ENCODE measurements at places on chromosomes 6 and 20.

GRCh38 chr6:25477006-25477590 is 174.9 kb upstream of the SCGN start:
- DNase-seq, result no peak

DNA sequence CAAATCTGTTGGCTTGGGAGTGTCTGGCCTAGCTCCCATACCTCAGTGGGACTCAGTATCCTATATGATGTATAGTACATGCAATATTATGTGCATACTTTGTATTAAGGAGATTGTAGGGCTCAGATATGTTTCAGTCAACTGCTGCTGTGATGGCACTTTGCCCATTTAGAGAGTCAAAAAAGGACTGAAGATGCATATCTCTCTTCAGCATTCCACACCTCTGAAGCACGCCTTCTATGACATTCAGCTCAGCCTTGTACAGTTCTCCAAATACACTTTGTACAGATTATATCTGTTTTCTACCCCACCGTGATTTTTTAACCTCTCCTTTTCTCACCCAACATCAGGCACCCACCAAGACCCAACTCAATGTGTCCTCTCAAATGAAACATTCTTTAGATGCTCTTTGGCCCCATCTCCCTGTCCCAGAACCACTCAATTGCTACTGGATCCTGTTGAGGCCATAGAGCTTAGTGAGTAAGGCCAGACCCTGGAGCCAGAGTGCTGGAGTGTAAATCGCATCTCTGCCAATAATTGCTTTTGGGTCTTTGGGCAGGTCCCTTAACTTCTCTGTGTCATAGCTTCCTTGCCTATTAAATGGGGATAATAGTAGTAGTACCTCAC is 15.6 kb downstream of the ENPP1 start:
- no peak for DNase-seq

DNA sequence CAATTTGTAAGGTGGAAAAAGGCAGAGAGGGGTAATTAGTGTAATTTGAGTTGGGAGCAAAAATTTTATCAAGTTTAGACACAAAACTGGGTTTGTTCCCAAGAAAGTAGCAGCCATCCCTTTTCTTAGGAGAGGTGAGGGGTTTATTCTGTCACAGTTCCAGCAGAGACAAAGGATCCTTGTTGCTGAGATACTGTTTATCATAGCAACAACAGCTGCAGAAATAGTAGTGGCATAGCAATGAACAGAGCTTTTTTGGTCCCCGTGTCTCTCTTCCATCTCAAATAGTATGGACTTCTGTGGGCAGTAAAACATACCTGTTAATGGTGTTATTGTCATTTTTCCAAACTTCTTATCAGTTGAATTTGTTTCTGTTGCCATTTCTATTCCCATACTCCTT is 23.9 kb downstream of the ZKSCAN8 start:
- no peak for DNase-seq

- DNase-seq, result no peak
These were observed 398 bp upstream of the SPATS1 start for GRCh38 chr6:44342052-44342451.

DNA sequence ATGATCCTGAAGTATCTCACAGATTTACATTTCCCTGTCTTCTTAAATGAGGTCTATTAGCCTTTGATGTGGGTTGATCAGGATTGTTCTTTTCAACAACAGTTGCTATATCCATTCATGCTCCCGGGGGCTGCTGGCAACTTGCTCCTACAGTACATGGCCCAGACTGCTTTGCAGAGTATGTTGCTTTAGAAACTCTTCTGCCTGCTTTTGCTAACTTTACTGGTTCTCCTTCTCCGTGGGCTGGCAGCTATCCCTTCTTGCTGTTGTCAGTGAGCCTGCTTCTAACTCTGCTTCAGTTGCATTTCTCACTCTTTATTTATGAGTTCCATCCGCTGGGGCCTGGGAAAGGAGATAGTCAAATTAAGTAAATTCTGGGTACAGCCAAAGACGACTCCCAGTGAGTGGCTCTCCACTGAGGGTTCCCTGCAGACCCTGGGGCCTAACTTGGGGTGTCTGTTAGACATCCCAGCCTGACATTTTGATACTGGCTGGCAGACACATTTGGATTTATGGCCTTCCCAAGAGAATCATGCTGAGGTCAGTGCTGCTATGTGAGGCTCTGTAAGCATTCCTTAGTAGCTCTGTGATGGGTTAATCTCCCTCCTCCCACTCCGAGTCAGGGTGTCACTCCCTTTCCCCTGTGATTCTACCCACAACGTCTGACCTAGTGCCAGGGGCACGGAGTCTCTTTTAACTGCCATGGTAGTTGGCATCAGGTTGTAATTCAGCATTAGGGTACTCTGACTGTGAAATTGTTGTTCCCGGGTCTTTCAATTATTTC is 73.6 kb downstream of the SLX4IP start:
- no peak for DNase-seq

DNA sequence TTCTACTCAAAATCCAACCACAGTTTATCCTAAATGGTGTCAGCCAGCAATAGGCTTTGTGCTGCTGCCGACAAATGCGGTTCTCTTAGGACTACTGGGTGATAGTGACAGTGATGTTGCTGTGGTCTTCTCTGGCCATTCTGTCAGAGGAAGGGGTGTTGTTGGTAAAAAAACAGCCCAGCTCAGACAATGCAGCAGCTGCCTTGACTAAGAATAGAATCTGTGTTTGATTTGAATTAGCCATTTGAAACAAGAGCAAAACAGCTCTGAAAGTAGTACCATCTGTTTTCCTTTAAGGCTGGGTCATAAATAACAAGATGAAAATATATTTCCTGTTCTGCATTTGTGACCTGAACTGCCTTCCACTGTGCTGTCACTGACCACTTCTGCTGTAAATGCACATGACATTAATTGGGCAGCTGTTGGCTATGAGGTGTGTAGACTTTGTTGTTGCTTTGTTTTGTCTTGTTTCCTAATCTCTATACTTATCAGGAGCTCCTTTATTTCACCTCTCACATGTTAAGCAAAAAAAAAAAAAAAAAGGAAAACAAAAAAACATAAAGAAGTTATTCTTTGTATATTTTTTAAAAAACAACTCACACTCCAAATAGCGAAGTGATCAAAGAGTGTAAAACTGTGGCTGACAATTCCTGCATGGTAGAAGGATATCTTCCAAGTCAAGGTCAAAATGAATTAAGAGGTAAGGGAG is 497.8 kb upstream of the ARID1B start:
- no peak for DNase-seq

DNA sequence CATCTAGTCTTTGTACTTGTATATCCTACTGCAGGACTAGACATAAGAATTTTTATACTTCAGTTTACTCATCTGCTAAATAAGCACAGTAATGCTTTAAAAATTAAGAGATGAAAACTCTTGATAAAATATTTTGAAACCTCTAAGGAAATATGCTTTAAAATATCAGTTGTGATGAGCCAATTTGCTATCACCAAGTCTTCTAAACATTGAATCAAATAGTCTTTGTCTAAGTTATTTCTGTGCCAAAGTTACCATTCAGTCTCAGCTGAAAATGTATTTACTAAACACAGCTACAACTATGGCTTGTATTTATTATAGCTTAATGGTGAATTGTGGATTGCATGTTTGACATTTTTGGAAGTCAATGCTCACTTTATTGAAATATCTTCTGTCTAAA is 46.2 kb upstream of the RFPL4B start:
- DNase-seq, result no peak

- DNase-seq, result no peak
These were observed 228.8 kb upstream of the FAM83B start for GRCh38 chr6:54617730-54618129.

GRCh38 chr6:132443206-132443605 is 41.9 kb upstream of the MOXD1 start:
- no peak for DNase-seq

- no peak for DNase-seq
These were observed 315.1 kb downstream of the UBE3D start for GRCh38 chr6:82750556-82750955.

DNA sequence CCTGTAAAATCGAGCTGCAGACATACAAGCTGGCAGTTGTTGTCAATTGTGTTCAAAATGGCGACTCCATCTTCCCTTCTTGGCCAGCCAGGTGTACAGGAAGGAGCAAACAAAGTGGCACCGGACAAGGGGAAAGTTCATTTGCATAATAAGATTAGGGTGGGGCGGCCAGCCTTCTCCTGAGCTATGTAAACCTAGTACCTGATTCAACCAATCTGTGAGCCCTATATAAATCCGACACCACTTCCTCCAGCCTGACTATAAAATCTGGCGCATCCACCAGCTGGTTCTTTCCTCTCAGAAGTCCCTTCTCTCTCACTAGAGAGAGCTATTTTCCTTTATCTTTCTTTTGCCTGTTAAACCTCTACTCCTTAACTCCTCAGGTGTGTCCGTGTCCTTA is 8.1 kb upstream of the HBS1L start:
- DNase-seq, result no peak

- DNase-seq, result no peak
These were observed 6.1 kb upstream of the HSPA1B start for GRCh38 chr6:31821301-31822035.

DNA sequence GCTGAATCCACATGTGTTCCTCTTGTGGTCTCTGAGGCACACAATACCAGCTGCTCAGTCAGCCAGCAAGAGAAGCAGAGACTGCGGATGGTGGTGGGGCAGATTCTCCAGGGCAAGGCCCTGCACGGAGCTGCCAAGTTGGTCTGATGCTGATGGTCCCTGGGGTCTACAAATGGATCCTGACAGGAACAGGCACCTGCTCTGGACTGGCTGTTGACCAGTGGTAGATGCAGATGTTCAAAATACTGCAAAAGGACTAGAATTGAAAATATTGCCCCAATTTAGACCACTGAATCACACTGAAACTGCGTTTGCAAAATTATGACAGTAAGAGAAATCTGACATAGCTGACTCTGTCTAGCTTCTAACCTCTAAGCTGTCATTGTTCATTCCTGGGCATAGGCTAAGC is 29.6 kb upstream of the TUBB2A start:
- no peak for DNase-seq

- DNase-seq, result peak; percentile 5
These were observed 148.0 kb downstream of the TMEM200A start for GRCh38 chr6:130513770-130514169.

GRCh38 chr6:43922426-43923375 is 152.7 kb downstream of the VEGFA start:
- DNase-seq, result no peak

DNA sequence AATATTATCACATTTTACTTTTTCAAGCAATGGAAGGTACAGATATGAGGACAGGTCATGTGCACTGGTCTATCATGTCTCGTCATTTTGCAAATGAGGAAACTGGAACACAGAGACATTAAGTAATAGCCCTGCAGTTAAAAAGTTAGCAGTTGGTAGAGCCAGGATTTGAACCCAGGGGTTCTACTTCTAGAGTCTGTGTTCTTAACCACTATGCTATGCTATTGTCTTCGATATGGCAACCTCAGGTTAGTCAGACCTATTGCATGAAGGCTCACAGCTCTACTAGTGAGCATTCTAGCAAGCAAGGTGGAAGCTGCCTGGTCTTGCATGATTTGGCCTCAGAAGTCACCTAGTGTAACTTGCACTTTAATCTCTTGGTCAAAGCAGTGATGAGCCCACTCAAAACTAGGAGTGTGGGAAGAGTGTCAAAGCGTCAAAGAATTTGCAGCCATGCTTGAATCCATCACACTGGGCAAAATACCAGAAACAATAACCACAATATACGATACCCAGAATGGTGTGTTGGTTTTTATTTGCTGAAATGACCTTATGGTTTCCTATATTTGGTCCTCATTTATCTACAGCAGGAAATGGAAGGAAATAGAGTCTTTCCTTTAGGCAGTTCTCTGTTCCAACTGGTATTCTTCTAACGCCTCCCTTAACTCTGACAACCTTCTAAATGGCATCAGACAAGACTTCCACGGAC is 20.4 kb upstream of the BMP2 start:
- no peak for DNase-seq

GRCh38 chr20:61847986-61848385 is 217.7 kb downstream of the TAF4 start:
- DNase-seq, result no peak

DNA sequence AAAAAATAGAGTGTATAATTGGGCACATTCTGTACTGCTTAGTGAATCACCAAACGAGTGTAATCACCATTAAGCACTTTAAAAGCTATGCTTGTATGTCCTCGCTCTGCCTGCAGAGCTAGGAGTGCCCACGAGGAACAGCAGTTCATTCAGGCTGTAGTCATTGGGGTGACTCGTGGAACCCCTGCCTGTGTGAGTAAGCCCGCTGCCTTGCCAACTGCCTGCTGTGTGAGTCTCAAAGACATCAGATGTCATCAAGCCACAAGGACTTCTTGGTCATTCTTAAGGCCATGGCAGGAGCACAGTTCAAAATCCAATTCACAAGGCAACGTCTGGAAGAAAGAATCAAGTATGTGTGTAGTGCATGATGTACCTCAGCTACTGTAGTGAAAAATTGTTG is 60.4 kb downstream of the FOXO3 start:
- no peak for DNase-seq

DNA sequence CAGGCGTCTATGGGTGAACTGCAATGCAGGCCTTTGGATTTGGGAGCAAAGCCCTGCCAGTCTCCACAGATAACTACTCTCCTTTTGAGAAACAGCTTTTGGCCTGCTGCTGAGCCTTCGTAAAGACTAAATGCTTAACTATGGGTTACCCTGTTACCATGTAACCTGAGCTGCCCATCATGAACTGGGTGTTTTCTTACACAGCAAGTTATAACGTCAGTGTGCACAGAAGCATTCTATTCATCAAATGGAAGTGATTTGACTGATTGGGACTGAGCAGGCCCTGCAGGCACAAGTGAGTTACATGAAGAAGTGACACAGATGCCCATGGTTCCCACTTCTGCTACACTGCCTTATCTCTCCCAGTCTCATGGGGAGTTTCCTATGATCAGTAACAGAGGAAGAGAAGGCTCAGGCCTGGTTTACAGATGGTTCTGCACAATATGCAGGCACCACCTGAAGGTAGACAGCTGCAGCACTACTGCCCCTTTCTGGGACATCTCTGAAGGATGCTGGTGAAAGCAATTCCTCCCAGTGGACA is 319.1 kb downstream of the CD83 start:
- no peak for DNase-seq

- DNase-seq, result no peak
These were observed 18.8 kb upstream of the RCAN2 start for GRCh38 chr6:46509981-46510510.

DNA sequence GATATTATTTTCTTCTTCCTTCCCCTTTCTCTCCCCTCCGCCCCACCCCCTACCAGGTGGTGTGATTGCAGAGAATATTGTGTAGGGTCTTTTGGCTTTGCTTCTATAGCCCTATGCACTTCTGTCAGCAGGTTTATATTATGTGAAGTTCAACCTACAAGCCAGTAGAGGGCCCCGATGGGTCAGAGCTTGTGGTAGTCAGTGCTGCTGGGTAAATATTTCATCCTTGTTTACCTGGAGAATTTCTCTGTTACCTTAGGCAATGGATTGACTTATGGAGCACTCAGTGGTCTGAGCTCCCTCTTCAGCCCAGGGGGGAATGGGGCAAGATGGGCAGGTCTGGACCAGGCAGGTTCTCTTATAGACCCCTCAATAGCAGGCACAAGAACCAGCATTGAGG is 720.9 kb downstream of the GRIK2 start:
- DNase-seq, result no peak

- DNase-seq, result no peak
These were observed 328.4 kb downstream of the BCKDHB start for GRCh38 chr6:80434691-80435350.

- no peak for DNase-seq
These were observed 8.4 kb downstream of the CYP21A2 start for GRCh38 chr6:32046450-32047083.

Data from stimulated activated CD8-positive, alpha-beta memory T cell treated with anti-CD3 and anti-CD28 coated beads, Interleukin-7, amount 100 ng/mL, for 4 hours (primary cell).